ENCODE measurements at places on chromosomes 4 and X.

DNA sequence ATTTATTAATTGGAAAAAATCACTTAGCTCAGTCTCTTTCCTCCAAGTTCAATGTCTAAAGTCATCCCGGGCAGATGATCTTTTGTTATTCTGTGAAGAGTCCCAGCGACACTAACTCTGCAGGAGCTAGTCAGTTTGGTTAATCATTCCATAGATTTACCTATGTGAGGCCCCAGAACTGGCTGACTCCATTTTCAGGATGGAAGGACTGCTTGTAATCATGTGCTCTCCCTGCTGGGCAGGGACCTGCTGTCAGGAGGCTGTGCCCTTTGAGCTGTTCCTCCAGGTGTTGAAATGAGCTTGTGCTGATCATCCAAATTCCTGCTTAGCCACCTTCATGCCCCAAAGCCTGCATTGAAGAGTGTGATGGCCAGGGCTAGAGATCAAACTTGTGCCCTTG is 169.8 kb downstream of the NHS start:
- no peak for DNase-seq

GRCh38 chr4:21134994-21135393 is 434.7 kb downstream of the PACRGL start:
- no peak for DNase-seq

DNA sequence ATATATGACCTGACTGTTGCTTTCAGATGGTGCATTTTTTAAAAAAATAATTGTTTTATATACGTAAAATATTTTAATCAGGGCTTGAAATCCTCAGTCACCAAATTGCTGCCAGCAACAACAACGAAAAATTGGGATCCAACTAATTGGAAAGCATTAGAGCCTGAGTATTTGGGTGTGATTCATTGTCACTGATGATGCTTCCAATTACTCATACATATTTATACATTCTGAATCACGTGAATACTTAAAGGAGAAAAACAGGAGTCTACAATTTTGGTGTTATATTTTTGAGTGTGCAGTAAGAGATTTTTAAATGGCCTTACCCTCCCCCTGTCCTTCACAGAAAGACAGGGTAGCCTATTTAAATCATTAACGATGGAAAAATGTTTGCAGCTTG is 765.6 kb upstream of the TENM3 start:
- DNase-seq, result no peak

GRCh38 chr4:85445050-85445639 is 29.8 kb upstream of the ARHGAP24 start:
- DNase-seq, result no peak

GRCh38 chrX:97691901-97692455 is 808.3 kb downstream of the RPA4 start:
- DNase-seq, result no peak

GRCh38 chr4:49018718-49019295 is 32.7 kb downstream of the CWH43 start:
- no peak for DNase-seq

DNA sequence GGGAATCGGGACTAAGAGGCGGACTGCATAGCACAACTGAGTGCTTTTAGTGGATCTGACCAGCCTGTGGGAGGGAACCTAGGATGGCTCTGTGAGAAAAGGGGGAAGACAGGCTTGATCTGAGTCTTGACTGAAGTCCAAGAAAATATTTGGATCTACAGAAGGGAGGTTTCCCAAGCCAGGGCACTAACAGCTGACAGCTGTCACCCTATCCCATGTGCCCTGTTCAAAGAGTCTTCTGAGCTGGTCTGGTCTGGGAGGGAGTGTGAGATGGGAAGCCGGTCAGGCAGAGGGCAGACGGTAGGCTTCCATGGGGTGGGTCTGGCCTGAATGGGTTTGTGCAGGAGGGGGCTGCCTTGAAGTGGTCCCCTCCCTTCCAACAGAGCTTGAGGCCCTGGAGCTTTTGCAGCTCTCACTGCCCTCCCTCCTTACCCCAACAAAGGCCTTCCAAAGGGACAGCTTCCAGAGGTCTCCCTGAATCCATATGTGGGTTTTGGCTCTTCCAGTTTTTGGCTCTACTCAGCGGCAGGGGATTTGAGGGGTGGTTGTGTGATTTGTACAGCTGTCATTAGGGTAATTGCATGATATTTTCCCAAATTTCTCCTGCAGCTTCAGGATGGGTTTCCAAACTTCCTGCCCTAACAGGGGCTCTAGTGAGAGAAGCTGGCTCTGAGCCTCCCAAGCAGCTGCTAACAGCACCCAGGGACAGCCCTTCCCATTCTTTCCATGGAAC is 643.7 kb downstream of the BCOR start:
- DNase-seq, result peak; percentile 55

- no peak for DNase-seq
These were observed 667.3 kb downstream of the GALNTL6 start for GRCh38 chr4:172480471-172480870.

DNA sequence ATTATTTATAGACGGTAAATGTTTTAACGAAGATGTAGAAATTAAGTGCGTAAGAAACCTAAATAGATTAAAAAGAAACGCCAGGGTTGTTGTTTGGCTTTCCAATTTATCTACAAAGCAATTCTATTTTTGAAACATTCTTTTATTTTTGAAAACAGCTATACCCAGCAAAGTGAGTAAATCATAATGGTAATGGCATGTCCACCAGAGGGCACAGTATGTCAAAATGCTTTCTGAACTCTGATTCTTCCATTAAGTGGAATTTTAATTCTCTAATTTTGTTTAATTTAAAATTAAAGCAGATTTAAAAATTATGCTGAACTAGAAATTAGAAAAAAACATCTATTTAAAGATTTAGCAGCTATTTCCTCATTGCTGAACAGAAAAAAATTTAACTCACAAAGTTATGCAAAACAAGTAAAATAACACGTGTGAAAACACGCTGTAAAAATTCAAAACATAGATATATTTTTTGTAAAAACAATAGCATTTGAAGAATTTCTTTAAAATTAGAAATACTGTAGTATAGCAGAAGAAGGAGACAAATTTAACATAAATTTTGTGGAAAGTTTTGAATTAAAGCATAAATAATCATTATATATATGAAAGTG is 26.5 kb downstream of the RASSF6 start:
- no peak for DNase-seq

DNA sequence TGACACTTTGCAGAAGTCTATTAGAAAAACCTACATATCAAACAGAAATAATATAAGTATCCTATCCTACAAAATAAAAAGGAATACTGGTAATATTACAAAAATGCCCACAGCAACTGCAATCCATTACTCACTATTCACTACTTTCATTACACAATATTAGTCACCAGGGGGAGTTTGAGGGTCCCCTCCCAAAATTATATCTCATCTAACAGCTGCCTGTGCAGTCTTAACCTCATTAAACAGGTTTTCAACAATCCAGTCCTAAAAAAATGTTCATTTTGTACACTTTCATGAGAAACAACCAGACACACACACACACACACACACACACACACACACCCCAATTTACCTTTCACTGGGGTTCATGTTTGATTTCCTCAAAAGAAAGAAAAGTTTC is 2.9 kb downstream of the CLOCK start:
- no peak for DNase-seq

GRCh38 chrX:40100537-40101429 is 3.0 kb upstream of the BCOR start:
- no peak for DNase-seq

DNA sequence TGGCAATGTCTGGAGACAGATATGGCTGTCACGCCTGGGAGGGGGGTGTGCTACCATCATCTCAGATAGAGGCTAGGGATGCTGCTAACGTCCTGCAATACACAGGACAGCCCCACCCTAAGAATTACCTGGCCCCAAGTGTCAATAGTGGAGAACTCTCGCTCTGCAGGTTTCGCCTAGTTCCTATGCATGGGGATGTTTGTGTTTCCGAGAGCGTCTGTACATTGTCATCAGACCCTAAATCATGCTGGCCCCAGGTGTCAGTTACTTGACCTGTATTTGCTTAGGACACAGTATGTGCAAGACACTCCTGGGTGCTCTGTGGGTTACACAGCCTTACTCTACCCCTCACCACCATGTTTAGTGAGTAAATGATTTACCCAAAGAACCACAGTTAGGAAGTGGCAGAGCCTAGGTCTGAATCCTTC is 90.8 kb downstream of the AFF1 start:
- DNase-seq, result no peak

- peak; percentile 37 for DNase-seq
These were observed 17.1 kb upstream of the PAGE2B start for GRCh38 chrX:55057675-55058249.

DNA sequence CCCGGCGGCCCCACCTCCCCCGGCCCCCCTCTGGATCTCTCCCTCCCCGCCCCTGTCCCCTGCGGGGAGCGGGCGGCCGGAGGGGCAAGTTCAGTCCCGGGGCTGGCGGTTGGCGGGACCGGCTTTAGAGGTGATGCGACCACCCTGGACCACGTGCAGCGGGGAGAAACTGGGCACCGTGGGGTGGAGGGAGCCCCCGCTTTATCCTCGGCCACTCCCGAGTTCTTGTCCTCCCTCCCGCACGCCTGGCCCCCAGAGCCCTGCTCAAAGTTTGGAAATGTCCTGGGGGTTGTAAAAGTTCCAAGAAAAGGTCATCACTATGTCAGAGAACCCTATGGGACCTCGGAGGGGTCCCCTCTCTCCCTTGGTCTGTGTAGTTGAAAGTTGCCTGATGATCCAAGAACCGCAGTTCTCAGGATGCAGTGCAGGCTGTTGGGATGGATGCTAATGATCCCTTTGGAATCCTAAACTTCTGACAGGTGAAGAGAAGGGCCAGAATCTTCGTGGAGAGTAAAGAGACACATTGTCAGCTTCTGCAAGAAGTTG is 411 bp upstream of the VEGFC start:
- no peak for DNase-seq

DNA sequence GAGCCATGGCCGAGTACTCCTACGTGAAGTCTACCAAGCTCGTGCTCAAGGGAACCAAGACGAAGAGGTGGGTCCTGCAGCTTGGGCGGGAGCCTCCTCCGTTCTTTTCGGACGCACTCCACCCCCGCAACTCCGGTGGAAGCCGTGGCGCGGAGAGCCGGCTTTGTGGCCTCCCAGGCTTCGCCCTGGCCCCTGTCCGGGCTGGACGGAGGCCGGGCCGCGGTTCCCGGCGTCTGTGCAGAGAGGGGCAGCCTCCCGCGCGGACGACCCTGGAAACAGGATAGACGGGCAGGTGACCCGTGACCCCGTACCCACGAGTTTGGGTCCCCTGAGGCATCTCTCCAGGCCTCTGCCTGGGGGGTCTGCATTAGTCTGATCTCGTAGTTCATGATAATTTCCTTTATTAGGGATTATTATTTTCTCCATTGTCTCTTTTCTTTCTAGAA is 356 bp downstream of the FRG1 start:
- DNase-seq, result no peak

Data from right forelimb (tissue), 1 donor.